ENCODE measurements at places on chromosomes 7 and 10.

GRCh38 chr7:55521512-55521911, 50.8 kb downstream of the VOPP1 start:
- DNase-seq = no peak

DNA sequence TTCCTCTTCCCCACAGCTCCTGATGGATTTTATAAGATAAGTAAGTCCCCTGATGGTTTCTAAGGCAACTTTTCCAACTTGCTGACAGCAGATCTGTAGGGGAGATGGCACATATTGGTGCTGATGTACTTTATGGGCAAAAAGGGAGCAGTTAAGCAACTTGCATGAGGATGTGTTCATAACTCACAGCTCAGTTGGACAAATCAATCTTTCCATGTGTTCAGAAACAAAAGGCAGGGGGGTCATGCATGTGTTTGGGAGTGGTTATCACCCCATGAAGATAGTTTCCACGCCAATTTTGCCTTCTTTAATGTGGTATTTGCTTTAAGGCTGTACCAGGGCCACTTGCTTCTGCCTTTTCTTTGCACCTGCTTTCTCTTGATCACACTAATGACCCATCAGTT, 6.1 kb downstream of the RBM20 start:
- DNase-seq = no peak

- DNase-seq = peak; percentile 21
These were observed 35.0 kb downstream of the CCDC146 start for GRCh38 chr7:77157446-77157845.

GRCh38 chr10:71481746-71482410, 85.2 kb downstream of the CDH23 start:
- DNase-seq = no peak

GRCh38 chr10:104036518-104037260, 49.0 kb downstream of the COL17A1 start:
- DNase-seq = no peak

- no peak for DNase-seq
These were observed 1321.5 kb downstream of the XPNPEP1 start for GRCh38 chr10:108601851-108602250.

DNA sequence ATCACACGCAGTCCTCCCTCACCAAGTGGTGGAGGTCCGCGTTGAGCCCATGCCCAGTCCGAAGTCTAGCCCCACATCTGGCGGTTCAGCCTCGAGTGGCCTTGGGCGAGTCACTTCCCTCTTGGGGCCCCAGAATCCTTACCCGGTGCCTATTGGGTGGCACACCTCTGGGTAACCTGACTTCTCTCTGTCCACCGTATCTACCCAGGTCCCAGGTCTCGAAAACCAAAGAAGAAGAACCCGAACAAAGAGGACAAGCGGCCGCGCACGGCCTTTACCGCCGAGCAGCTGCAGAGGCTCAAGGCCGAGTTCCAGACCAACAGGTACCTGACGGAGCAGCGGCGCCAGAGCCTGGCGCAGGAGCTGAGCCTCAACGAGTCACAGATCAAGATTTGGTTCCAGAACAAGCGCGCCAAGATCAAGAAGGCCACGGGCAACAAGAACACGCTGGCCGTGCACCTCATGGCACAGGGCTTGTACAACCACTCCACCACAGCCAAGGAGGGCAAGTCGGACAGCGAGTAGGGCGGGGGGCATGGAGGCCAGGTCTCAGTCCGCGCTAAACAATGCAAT, 4.3 kb downstream of the EN2 start:
- no peak for DNase-seq

- DNase-seq = no peak
These were observed 49.8 kb upstream of the SLC35B4 start for GRCh38 chr7:134366481-134366880.

- no peak for DNase-seq
These were observed 1.1 kb upstream of the MOGAT3 start for GRCh38 chr7:101201695-101202602.

GRCh38 chr7:17103984-17104383, 194.5 kb upstream of the AHR start:
- no peak for DNase-seq

DNA sequence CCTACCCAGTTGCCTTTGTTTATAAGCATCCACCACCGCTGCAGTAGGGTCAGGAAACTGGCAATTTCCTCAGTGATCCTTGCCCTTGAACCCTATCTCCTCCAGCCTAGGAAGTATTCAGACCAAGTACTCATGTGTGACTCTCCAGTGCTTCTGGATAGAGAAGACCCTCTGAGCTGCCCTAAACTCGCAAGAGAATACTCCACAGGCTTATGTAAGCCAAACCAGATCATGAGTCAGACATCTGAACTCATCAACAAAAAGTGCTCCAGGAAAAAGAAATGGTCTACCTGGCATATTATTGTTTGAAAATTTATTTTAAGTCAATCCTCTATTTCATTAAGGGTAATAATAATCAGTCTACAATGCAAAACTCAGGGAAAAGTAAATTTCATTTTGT, 101.3 kb downstream of the KAT6B start:
- DNase-seq = no peak

DNA sequence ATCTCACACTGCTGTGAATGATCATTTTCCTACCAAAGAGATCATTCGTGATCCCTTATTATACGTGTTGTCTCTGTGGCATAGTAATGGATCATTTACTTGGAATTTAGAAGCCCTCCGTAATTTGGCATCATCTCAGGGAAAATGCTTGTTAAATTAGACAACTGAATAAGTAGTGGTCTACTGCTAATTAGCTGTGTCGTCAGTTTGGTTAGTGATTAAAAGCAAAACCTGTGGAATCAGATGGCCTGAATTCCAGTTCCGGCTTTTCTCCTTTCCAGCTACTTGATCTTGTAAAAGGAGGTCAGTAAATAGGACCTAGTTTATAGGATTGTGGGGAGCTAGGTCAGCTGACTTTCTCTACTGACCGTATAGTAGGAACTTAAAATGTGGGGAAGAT, 65.6 kb downstream of the RBM33 start:
- DNase-seq = no peak

GRCh38 chr7:109893231-109893630, 1197.7 kb upstream of the LRRN3 start:
- DNase-seq = no peak

DNA sequence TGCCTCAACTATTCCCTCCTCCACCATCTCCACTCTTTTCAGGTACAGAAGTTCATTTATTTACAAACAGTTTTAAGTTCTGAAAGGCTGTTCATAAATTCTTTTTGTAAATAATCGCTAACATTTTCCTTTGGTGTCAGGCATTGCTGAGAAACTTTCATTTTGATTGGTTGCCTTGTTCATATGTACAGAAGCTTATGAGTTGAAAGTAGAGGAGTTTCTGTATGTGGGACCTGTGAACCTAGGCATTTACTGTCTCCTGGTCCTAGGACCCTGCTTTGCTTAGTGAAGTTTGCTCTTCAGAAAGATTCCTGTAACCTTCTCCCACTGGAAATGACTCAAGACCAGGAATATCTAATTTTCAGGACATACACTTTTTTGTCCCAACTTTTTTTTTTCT, 30.4 kb downstream of the CCSER2 start:
- no peak for DNase-seq

DNA sequence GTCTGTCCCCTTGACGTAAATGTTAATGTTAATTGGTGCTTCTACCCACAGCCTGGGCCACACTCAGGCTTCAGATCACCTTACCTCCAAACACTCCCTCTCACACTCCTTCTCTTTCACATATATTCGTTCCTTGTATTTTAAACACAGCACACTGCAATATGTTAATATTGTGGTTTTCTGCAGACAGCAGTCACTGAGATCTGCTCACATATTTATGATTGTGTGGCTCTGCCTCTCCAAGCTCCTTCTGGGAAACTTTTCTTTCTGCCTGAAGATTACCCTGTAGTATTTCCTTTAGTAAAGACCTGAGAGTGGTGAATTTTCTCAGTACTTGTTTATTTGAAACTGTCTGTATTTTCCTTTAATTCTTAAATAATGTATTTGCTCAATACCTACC, 104.7 kb downstream of the VWC2 start:
- DNase-seq = no peak

DNA sequence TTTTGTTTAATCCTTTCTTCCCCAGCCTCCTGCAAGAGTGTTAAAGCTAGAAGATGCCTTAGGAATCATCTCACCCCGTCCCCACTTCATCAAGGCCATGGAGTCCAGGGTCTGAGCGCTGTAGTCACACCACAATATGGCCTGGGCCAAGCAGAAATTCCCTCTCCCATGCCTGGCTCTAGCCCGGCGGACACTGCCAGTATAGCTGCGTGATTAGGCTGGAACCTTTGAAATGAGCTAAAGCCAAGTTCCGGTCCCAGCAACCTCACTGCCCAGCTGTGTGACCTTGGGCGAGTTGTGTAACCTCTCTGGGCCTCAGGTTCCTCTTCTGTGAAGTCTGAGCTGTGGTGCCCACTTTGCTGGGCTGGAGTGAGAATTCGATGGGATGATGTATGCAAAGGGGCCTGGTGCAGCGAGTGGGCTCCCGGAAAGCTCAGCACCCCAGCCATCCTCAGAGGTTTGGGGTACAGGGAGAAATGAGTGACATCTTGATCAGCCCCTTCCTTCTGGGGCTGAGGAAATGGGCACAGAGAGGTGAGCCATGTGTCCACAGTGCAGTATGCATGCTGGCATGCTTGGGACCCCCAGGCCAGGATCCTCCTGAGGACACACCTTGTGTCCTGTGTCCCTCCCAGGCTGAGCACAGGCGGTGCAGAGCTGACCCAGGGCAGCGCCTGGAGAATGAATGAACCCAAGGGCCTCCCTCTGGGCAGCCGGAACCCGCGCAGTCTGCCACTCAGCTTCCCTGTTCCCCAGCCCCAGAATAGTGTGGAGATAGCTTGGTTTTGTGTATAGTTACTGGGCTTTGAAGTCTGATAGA, 118.6 kb downstream of the ZMIZ1 start:
- no peak for DNase-seq

DNA sequence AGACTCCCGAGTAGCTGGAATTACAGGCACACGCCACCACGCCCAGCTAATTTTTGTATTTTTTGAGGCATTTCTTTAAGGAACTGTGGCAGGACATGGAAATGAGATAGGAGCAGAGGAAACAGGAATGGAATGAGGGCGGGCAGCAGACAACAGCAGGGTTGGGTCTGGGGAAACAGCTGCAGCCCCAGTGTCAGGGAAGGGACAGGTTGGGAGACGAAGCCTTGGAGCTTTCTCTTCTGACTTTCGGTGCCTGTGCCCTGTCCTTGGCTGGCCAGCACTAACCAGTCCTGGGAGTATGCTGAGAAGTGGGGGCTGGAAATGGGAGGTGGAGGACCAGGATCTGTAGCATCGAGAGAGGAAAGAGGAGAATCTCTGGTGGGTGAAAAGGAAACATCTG, 47.4 kb downstream of the ATOH7 start:
- DNase-seq = no peak

GRCh38 chr10:78898341-78899097, 170.2 kb upstream of the ZMIZ1 start:
- no peak for DNase-seq

- DNase-seq = no peak
These were observed 160.6 kb downstream of the KLF6 start for GRCh38 chr10:3624367-3624766.

GRCh38 chr7:149093228-149093627, 2.7 kb upstream of the ZNF786 start:
- no peak for DNase-seq

DNA sequence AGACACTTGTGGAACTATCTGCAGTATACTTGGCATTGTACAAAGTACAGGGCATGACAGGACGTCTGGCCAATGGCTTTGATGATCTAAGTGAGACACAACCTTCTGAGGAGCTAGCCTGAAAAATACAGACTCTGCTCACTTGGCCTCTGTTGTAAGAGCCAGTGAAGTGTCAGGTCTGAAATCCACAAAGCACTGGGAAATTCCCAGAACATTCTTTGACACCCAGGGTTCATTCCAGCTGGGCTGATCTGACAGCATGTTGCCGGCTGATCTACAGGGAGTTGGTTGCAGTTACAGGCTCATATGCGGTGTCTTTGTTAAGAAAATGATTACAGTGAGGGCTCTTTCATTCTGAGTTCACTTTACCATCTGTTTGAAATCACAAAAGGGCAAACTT, 354.6 kb downstream of the PHF14 start:
- DNase-seq = no peak

DNA sequence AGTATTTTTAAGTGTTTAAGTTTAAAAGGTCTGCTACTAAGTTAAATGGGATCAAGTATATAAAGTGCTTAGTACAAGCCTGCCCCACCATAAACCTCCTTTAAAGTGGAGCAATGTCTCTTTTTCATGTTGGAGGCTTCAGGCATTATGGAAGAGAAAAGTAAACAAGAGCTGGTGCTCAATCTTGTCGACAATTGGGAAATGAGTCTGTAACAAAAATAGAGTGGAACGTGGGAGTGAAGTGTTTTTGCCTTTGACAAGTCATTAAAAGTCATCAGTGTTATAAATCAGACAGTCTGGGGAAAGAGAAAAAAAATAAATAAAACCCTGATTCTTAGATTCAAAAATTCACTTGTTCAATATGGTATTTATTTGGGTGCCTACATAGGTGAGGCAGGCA, 44.7 kb downstream of the DNAJC12 start:
- no peak for DNase-seq

- DNase-seq = no peak
These were observed 657.7 kb upstream of the MBL2 start for GRCh38 chr10:53430127-53430891.

- DNase-seq = no peak
These were observed 269.7 kb upstream of the HABP2 start for GRCh38 chr10:113283189-113283588.

- DNase-seq = no peak
These were observed 19.4 kb downstream of the KAZALD1 start for GRCh38 chr10:101080933-101081931.
